ENCODE measurements at places on chromosomes 7 and 10.

DNA sequence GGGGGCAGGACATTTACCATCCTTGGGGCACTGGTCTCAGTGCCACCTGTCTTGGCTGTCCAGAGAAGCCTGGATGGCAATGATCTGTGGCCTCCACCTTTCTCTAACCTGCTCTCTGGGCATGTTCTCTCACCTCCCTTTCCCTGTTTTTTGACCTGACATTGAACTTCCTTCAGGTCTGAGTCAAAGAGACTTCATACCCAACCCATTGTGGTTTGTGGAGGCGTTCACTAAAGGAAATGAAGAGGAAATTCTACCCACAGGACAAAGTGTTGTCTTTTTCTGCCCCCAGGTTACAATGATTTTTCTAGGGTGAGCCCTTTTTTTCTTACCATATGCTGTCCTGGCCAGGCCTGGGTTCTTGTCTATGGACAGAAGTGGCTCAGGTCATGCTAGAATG is 76.6 kb downstream of the CYP26A1 start:
- DNase-seq: no peak

DNA sequence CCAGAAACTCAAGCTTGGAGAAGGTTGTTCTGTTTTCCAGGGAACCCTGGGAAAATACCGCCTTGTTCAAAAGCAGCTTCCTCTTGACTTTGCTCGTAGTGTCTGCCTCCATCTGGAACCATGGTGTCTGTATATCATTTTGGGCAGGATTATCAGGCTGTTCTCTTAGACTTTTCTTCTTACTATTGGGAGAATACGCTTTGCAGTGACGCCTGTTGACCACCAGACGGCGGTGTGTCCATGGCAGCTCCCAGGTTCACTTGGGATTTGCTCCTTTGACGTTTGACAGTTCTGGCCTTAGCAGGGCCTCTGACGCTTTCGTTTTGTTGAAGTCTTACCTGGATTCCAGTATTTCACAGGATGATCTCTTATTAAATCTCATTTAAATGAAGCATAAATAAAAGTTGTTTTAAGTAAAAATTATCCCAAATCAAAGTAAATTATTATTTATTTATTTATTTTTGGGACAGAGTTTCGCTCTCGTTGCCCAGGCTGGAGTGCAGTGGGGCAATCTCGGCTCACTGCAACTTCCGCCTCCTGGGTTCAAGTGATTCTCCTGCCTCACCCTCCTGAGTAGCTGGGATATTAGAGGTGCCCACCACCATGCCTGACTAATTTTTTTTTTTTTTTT is 41.8 kb upstream of the GJD4 start:
- DNase-seq: no peak

GRCh38 chr10:101967713-101968112 is 88.3 kb downstream of the ARMH3 start:
- no peak for DNase-seq

- DNase-seq: no peak
These were observed 55.2 kb downstream of the DIP2C start for GRCh38 chr10:634256-634655.

- DNase-seq: no peak
These were observed 165.8 kb downstream of the TCERG1L start for GRCh38 chr10:131145756-131146155.

DNA sequence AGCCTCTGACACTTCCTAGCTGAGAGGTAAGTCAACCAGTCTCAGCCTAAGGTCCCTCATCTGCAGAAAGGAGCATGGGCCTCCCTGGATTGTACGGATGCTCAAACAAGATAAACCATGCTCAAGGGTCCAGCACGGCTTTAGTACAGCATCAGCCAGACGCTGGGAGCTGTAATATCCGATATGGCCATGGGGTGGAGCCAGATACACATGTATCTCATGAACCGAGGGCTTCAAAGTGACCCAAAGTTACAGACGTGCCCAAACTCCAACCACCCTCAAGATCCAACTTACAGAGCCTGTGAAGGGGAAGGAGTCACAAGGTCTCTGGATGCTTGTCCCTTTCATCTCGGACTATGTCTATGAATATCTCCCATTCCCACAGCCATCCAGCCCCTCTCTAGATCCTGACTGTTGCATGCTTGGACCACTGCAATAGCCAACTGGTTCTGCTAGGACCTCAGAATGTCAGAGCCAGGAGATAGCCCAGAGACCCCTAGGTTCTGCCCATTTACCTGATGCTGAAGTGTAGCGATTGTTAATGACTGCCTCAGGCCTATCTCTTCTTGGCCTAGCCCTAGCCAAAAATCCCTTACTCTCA is 142.4 kb downstream of the SH3PXD2A start:
- peak; percentile 54 for DNase-seq

DNA sequence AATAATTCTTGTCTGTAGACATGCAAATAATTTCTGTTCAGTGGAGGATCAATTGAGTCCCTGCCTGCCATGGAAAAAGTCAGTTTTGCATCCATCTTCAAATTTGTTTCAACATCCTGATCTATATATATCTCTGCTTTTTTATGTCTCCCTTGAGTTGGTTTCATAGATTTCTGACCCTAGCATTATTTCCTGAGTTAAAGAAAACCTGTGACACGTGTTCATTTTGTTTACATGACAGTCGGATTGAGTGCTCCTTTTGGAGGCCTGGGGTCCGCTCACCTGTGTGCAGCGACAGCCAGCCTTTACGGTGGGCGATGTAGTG is 674 bp downstream of the MRPS24 start:
- DNase-seq: no peak

DNA sequence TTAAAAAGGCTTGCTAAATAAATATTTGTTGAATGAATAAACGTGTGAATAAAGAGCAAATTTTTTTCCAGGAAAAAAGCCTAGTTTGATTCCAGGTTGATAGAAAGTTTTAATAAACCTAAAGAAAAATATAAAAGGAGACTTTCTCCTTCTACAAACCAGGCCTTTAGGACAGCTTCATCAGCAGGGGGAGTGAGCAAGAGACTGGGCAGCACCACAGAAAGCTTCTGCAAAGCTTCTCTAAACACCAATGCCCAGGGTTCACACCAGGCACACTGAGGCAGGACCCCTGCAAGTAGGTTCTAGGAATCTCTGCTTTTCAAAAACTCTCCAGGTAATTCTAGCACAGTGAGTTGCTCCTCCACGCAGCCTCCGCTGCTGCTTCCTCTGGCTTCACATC is 66.4 kb upstream of the SEC61G start:
- no peak for DNase-seq

DNA sequence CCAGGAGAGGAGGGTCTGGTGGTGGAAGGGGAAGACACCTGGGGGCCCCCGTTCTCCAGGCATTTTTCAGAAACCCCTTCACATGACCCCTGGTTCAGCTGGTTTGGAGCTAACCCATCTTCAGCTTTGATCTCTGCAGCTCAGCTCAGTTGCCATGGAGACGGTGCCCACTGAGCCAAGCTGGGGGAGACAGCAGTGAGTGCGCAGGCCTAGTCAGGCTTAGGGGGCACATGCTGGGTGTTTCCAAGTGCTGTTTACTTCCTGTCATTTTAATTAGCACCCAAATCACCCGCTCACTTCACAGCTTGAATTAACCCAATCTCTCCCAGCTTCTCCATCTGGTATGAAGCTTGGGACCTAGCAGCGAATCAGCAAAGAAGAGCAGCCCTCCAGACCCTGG is 9.0 kb downstream of the SPOCK2 start:
- peak; percentile 61 for DNase-seq

DNA sequence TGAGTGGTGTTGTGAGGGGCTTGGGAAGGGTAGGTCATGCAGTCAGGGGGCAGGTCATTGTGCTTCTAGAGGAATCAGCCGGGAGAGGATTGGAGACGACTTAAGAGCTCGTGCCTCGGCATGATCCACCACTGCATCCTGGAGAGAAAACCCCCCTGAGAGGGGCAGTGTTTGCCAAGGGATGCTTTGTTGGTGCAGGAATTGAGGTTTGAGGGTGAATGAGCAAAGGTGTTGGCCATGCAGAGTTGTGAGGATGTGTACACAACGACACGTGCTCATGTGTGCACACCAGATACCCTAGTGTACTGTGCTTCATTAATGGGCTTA is 85.6 kb upstream of the ANLN start:
- DNase-seq: no peak

GRCh38 chr10:48957361-48958151 is 17.9 kb upstream of the LRRC18 start:
- DNase-seq: no peak

DNA sequence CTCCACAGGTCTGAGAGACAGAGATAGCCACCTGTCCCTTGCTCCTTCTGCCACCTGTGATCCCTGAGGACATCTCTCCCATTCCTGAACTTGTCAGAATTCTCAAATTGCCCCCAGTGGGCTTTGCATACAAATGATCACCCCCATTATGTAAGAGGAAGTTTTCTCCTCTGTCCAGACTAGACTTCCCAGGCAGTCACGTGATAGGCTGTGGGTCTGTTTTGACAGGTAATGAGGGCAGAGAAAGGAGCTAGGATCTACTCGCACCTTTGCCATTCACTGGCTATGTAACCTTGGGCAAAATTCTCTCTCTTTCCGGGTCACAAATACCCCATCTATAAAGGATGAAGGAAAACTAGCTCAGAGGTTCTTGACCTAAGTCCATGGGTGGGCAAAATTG is 21.4 kb upstream of the TM9SF3 start:
- no peak for DNase-seq

DNA sequence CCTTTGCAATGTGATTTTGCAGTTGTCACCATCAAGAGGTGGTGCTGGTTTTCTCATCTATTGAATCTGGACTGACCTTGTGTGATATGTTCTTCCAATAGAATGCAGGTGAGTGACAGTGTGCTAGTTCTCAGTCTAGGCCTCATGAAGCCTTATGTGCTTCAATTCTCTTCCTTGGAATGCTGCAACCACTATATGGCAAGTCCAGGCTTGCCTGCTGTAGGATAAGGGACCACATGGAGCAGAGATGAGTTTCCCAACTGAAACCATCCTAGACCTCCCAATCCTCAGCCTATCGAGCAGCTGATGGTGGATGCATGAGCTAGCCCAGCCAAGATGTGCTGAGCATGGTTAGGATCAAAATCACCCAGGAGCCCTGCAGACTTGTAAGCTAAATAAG is 32.6 kb upstream of the ARHGAP21 start:
- DNase-seq: no peak

- DNase-seq: no peak
These were observed 240.5 kb downstream of the BBS9 start for GRCh38 chr7:33369888-33370287.

Data from activated CD8-positive, alpha-beta memory T cell treated with anti-CD3 and anti-CD28 coated beads for 4 hours (primary cell).